ENCODE measurements at places on chromosomes 12 and 14.

GRCh38 chr12:65648461-65648860 lies 175.8 kb upstream of the HMGA2 start:
- no peak for DNase-seq

DNA sequence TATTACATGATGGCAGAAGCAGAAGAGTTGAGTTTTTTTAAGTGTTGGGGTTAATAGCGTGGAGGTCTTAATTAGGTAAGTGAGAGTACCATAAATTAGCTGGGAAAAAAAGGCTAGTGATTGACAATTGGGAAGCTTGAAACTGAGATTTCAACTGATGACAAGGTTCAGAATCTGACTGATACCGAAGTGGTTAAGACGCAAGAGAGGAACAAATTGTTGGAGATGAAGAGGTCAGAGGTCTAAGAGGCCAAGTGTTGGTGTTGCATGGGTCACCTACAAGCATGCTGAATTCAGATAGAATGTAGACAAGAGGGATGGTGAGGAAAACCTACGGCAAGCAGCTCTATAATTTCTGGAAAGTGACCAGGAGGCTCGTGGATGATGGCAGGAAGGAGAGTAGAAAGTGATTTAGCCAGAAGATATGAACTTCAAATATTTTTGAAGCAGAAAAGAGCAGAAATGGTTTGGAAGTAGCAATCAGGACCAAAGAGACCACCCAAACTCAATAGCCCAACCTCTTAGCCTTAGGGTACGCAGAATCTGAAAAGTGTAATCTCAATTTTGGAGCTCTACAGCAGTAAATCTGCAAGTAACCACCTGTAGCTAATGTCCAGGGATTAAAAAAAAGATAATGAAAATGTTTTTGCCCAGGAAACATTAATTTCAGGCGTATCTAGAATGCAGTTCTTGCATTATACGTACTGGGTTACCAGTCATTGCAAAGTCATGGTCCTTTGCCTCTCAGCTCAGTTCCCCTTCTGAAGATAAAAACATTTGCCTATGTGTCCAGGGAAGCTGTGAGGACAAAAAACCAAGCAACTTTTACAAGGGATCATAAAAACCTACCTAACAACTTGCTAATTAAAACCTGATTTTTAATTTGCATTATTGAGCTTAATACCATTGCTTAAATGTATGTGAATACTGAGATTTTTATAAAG lies 1.7 kb upstream of the TMPO start:
- DNase-seq = no peak

- DNase-seq = no peak
Measured at GRCh38 chr14:104085889-104086201, 345 bp downstream of the ASPG start.

GRCh38 chr14:71235875-71236274 lies 328.6 kb downstream of the PCNX1 start:
- no peak for DNase-seq

DNA sequence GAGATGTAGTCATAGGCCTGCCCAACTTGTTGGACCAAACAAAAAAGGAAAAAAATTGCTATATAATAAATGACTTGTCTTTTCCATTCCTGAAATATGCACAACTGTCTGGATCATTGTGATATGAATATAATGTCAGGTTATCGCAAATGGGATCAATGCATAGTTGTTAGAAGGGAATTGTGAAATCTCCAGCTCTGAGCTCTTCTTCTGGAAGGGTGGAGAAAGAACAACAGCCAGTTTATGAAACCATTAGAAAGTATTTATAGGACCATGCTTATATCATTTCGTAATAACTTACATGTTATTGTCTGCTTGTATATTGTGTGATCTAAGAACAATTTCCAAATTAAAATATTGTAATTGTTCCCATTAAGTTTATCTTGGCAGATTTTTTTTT lies 35.7 kb upstream of the HIF1A start:
- DNase-seq = no peak

DNA sequence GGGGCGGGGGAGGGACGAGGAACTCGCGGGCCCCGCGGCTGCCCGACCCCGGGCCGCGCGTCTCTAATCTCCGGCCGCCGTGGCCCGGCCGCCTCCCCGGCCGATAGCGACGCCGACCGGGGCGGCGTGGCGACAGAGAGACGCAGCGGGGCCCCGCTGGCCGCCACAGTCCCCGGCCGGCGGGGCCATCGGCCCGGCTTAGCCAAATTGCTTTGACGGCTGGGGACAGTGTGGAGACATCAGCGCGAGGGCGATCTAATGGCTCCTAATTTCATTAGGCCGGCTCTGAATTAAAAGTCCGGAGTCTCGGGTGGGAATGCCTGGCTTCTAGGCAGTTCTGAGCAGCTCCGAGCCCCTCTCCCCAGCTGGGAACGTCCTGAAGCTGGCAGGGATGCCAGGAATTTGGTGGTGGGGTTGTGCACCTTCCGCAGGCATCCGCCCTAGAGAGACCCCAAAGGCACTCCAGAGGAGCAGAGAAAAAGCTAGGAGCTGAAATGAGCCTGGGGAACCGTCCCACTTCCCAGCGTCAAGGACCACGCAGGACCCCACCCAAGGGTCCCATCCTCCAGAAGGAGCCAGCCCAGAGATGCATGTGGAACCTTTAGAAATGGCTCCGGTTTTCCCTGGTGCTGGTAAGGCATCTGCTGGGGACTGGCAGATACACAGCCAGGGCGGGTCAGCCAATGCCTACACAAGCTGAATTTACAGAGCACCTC lies 9.6 kb downstream of the TBX5 start:
- no peak for DNase-seq
